ENCODE measurements at places on chromosomes 5 and 9.

GRCh38 chr9:132201780-132202703 lies 40.2 kb downstream of the NTNG2 start:
- DNase-seq = no peak

GRCh38 chr5:144318011-144318410 lies 147.3 kb downstream of the KCTD16 start:
- DNase-seq = no peak

GRCh38 chr9:89418882-89419640 lies 78.9 kb downstream of the SEMA4D start:
- no peak for DNase-seq

GRCh38 chr5:90387508-90387907 lies 22.0 kb downstream of the CETN3 start:
- DNase-seq = no peak

DNA sequence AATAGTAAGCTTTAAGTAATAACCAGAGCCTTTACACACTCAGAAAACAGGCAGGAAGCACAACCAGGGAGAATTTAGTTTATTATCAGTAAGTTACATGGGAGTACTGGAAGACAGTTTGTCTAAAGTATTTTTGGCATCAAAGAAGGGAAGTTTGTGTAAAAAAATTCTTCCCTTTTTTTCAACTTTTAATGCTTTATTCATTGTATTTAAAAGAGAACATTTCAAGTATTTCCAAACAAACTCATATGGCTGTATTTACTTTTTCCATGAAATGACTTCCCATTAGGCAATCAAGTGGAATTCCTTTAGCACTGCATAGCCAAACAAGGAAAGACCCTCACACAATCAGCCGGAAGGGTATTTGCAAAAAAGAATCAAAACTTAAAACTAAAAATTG lies 26.7 kb downstream of the RNF145 start:
- DNase-seq = no peak

DNA sequence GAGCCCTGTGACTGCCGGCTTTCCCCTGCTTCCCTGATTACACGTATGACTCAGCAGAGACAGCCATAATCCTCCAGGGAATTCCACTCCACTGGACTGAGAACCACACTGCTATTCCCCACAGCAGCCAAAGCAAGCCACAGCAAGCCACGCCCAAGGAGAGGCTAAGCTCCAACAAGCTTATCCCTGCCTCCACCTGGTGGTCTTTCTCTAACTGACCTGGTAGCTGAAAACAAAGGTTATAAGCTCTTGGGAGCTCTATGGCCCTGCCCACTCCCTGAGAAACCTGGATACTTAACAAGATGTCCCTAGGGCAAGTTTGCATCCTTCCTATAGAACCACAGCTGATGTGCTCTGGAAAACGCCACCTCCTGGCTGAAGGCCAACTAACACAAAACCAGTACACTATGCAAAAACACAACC lies 613.7 kb upstream of the CDH18 start:
- DNase-seq = no peak

GRCh38 chr9:110123341-110124095 lies 84.4 kb downstream of the C9orf152 start:
- no peak for DNase-seq

DNA sequence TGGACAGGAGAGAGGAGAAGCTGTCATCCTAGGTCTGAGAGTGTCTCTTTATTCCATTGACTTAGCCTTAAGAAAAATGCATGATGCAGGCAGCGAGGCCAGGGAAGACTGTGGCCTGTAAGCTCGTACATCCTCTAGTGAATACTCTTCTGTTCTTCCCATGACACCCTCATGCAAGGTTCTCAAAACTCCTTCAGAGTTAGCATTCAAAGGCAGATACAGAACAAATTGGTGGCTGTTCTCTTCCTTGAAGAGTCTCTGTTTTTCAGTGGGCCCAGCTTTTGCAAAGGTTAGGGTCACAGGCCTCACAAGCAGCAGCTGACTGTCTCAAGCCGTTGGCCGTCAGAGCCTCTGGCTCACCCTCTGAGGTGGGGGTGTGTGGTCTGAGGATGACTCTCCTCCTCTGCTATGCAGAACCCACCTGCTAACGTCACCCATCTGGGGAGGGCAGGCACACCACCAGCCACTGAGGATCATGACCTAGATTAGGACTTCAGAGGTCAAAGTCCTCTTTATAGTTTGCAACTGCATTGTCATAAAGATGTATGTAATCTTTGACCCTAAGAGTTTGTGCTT lies 15.1 kb downstream of the ADCY2 start:
- DNase-seq = no peak

DNA sequence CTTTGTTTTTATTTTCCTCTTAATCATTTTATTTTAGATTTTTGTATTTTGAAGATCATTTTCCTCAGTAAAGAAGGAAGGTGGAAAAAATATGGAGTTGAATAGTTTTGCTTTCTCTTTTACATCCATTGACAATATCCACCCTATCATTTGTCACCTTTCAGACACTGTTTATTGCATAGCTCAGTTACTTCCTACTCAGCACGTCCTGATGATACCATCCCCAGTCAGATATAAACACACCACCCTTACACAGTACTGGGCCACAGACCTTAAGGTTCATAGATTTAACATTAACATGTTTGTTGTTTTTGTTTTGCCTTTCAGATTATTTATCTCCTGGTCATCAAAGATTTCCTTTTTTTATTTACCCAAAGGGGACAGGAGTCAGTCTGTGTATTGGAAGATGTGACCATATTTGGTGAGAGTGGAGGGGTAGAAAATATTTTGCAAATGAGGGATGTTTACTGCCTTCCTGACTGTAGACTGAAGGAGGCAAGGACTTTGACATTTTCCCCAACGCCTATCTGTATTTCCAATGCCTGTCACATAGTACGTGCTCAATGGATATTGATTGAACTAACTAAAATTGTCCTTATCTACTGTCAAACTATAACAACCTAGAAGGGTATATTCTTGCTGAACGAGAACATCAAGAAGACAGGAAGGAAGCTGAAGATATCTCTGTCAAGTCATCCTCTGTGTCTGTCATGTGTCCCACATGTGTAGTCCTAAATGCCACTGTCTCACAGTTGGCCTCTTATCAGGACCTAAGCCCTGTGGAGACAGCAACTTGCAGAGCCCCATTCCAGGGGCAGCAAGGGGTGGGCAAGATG lies 15.6 kb downstream of the STX17 start:
- no peak for DNase-seq

Measured in ureter (tissue), 1 donor.